ENCODE measurements at places on chromosomes 11 and 22. TPM values are rescaled to one million over a fixed set of nuclear protein-coding genes. Genes with fewer than 3 reads are reported as not detected.

GRCh38 chr22:29530716-29531115, 22.8 kb downstream of the THOC5 start:
- H3K4me1 ChIP-seq, result no peaks in the 10 kb centered on the region
- H3K27me3 ChIP-seq, result no peaks in the 10 kb centered on the region
- peaks cover 90% of the 10 kb centered on the region for H3K36me3 ChIP-seq
- DNase-seq, result no peak

- H3K27ac ChIP-seq, result no peak overlapping the region
- no peaks in the 10 kb centered on the region for H3K36me3 ChIP-seq
- no peaks in the 10 kb centered on the region for H3K4me1 ChIP-seq
- H3K4me3 ChIP-seq, result no peak overlapping the region
- H3K27me3 ChIP-seq, result peaks cover 29% of the 10 kb centered on the region
These were observed 160.4 kb downstream of the ENTHD1 start for GRCh38 chr22:39733191-39733590.

DSCAML1 gene
- total RNA-seq, result not detected

APOL5 gene
- total RNA-seq, result not detected

- no peak for DNase-seq
- H3K27me3 ChIP-seq, result no peaks in the 10 kb centered on the region
- peaks cover 22% of the 10 kb centered on the region for H3K36me3 ChIP-seq
These were observed 13.4 kb downstream of the CKAP5 start for GRCh38 chr11:46832511-46833214.
